Spinal cord (tissue), 10 donors: ENCODE measurements at places on chromosomes 5 and 9. TPM values are rescaled to one million over a fixed set of nuclear protein-coding genes. Genes with fewer than 3 reads are reported as not detected.

The SLCO4C1 gene
- 0.39 TPM for total RNA-seq

The IDNK gene
- total RNA-seq = 5.6 TPM

The ANKRD33B gene
- total RNA-seq = 4.1 TPM

The ETF1 gene
- total RNA-seq = 73.7 TPM

The WNT8A gene
- total RNA-seq = not detected

The TMEFF1 gene
- total RNA-seq = 13.5 TPM

The UGT3A1 gene
- total RNA-seq = under 0.01 TPM

The SPINK7 gene
- total RNA-seq = not detected

The HAND1 gene
- total RNA-seq = not detected

The SYNPO gene
- total RNA-seq = 5.3 TPM

The FAM200C gene
- 22.8 TPM for total RNA-seq

The PTCH1 gene
- total RNA-seq = 24.2 TPM

The TGFBR1 gene
- 97.6 TPM for total RNA-seq

The TRUB2 gene
- 20.5 TPM for total RNA-seq

The TYRP1 gene
- 10.2 TPM for total RNA-seq

The ZDHHC12 gene
- 3.5 TPM for total RNA-seq

The GOLM1 gene
- 113 TPM for total RNA-seq

The IRX4 gene
- total RNA-seq = 0.06 TPM

The CER1 gene
- total RNA-seq = 0.79 TPM

The ENHO gene
- total RNA-seq = 32.7 TPM

The TSLP gene
- 0.22 TPM for total RNA-seq

The MTREX gene
- 76.9 TPM for total RNA-seq

The MYO10 gene
- 34.5 TPM for total RNA-seq

The ANKHD1 gene
- total RNA-seq = 119 TPM

The SNCB gene
- 13.6 TPM for total RNA-seq

The SPATA31C1 gene
- 0.17 TPM for total RNA-seq

The STK10 gene
- 14.7 TPM for total RNA-seq

The PIP5K1B gene
- 16.0 TPM for total RNA-seq

The FIBCD1 gene
- 1.4 TPM for total RNA-seq

The VCAN gene
- total RNA-seq = 610 TPM

The PTPDC1 gene
- total RNA-seq = 13.0 TPM

The ENC1 gene
- total RNA-seq = 99.6 TPM

The PDLIM4 gene
- total RNA-seq = 10.6 TPM
